ENCODE measurements at places on chromosomes 4 and X.

- no peak for DNase-seq
Observed at GRCh38 chrX:15202454-15203177, 67.3 kb downstream of the ASB9 start.

DNA sequence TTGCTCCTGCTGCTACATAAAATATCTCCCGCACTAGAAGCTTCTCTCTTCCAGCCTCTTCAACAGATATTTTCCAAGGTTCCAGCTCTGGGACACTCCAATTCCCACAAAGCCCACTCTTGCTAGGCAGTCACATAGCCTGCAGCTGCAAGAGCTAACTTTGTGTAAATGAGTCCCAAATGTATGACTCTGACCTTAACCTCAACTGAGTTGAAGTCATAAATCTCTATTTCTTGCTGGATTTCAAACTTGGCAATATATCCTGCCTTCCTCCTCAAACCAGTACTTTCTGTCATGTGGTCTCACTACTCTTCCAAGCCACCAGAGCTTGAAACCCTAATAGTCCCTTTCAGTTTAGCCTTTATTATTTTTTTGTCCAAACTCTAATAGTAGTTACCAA is 315.4 kb upstream of the GRIA3 start:
- DNase-seq: no peak

- no peak for DNase-seq
Observed at GRCh38 chr4:4860600-4861389, 1.3 kb downstream of the MSX1 start.

- DNase-seq: no peak
Observed at GRCh38 chr4:65538571-65538970, 131.7 kb downstream of the EPHA5 start.

DNA sequence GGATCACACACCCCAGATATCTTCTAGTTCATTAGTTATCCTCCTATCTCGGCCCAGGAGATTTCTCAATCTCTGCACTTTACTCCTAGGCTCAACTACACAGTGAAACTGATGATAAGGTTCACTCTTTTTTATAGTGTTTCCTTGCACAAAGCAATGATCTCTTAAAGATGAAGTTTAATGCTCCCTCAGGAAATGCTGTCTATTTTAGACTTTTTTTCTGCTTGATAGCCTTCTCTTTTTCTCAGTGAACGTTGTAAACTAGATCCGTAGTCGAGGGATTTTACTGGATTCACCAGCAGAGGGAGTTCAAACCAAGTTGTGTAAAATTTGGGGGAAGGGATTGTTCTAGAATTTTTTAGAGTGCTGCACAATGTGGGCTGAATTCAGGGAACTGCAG is 269.6 kb downstream of the GBA3 start:
- DNase-seq: no peak

DNA sequence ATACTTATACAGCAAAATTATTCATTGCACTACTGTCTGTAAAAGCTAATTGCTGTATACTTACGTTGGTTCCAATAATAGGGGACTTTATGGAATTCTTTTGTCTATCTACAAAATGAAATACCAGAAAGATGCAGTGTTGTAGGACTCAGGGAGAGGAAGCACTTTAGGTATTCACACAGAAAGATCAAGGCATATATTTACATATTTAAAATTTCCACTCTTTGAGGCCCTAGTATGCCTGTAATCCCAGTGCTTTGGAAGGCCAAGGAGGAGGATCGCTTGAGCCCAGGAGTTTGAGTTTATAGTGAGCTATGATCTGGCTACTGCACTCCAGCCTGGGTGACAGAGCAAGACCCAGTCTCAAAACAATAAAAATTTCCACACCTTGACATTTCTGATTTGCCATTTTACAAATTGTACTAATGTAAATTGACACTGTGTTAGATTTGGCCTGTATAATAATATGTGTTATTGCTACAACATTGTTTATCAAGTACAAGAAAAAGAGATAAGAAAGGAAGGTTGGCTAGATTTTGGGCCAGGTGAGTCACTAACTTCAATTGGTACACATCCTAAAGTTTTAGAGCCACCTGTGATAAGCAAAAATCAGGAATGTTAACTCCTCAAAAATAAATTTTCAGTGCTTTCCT is 35.1 kb downstream of the ADGRA3 start:
- DNase-seq: no peak

GRCh38 chr4:1295405-1296055 is 5.8 kb downstream of the MAEA start:
- DNase-seq: no peak

DNA sequence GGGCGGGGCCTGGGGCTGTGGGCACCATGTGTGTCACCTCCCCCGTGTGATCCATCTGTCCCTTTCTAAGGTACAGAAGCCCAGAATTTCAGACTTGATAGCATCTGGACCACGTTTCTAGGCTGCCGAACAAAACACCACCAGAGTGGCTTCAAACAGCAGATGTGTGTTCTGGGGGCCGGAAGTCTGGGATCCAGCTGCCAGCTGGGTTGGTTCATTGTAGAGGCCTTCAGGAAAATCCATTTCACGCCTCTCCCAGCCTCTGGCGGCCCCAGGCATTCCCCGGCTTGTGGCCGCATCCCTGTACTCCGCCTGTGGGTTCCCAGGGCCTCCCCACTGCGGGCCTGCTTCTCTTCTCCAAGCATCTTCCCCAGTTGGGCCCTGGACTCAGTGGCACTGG is 39.6 kb upstream of the GPR78 start:
- no peak for DNase-seq

All from SHP77 treated with DMSO at 0.1 percent for 48 hours (cell line).